ENCODE measurements at places on chromosomes 11 and 22. TPM values are rescaled to one million over a fixed set of nuclear protein-coding genes. Genes with fewer than 3 reads are reported as not detected.

- no peak for DNase-seq
Observed at GRCh38 chr11:45500451-45500850, 165.0 kb downstream of the CHST1 start.

DNA sequence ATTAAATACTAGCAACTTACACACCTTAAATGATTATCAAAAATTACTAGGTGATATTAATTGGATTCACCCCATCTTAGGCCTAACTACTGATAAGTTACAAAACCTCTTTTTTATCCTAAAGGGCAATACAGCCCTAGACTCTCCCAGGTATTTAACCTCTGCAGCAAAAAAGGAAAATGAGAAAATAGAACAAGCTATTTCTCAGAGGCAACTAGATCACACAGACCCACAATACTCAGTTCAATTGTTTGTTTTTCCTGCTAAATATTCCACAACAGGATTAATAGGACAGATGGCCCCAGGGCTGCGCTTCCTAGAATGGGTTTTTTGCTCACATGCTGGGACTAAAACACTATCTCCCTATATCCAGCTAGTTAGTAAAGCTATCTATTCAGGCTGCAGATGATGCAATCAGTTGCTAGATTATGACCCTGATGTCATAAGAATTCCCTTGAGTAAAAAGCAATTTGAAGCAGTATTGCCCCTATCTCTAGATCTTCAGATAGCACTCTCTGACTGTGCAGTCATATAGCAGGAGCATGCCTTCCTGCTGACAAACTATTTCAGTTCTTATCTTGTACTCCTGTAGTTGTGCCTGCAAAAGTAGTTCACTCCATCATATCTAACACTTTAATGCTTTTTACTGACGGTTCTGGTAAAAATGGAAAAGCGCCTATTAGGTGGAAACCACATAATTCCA lies 1595.5 kb upstream of the TENM4 start:
- no peak for DNase-seq

- no peak for DNase-seq
Observed at GRCh38 chr11:27621405-27622161, 78.7 kb downstream of the BDNF start.

The TIRAP gene
- 16.6 TPM for total RNA-seq

The LINC01488 gene
- total RNA-seq = not detected

DNA sequence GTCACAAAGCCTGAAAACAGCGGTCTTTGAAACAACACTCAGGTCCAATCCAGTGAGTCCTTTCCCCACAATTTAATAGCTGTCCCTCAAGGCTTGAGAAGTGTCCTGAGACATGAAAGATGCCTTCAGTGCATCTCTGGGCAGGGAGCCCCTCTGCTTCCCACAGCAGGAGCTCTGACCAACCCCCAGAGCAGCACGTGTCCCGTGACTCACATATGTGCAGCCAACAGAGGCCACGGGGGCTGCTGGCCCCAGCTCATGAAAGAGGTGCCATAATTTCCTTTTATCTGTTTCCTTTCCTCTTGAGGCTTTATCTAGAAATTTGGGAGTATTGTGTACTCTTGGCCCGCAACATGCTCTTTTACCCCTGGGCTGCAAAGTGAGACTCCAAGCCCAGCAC lies 33.2 kb upstream of the LMO1 start:
- DNase-seq = no peak

The DDI1 gene
- not detected for total RNA-seq

DNA sequence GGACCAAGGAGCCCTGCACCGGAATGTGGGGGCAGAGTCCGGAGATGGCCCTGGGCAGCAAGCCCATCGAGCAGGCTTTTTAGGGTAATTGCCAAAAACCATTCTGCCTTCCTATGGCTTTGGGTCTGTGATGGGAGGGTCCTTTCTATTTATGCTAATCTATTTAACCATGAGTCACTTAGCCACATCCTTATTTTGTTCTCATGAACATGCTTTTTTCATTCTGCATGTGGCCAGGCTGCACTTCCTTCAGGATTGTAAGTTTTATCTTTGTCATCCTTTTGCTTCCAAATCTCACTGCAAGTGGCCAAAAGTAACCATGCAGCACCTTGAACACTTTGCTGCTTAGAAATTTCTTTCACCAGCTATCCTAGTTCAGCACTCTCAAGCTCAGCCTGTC lies 88.3 kb downstream of the EFCAB6 start:
- no peak for DNase-seq

DNA sequence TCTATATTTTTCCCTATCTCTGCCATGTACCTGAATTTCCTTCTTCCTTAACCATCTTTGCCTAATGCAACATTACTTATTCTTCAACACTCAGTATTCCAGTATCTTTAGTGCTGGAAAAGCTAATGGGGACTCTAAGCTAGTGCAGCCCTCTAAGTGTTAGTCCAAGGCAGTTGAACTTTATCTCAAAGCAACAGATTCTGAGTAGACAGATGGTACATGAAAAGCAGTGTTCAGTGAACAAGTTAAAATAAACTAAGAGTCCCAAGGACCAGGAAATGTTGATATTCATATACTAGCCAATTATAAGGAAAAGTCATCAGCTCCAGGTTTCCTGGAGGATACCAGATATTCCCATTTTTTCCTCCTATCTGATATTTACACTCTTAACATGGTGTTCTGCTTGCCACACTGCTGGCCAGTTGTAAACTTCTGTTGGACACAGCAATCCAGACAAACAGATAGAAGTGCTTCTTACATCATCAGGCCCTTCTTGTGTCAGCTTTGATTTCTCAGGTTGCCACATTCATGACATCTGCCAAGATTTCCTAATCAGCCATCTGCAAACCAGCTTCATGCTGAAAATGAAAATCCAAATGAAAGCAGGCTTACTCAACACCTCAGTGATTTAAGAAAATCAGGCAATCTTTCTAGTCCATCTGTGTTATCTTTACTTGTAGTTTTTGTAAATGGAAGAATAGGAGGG lies 255.9 kb upstream of the POU2AF2 start:
- no peak for DNase-seq

GRCh38 chr11:61509043-61510029 lies 787 bp downstream of the LRRC10B start:
- peak; percentile 46 for DNase-seq

DNA sequence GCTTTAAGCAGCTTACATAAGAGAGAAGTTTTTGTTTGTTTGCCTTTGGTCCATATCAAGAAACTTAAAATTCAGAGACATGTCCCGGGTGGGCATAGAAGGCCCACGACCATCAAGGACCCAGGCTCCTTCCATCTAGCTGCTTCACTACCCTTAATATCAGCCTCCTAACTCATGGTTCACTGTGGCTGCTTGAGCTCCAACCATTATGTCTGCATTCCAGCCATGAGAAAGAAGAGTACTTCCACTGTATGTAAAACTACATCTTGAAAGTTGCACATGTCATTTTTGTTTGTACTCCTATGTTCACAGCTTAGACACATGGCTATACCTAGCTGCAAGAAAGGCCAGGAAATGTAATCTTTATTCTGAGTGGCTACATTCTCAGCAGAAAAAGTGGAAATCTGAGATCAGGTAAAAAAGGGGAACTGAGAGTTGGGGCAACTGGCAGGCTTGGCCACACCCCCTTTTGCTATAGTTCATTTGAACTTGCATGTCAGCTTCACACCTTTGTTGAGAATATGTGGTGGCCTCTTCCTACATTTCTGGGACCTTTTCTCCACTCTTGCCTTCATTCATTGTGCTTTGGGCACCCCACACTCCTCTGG lies 81.3 kb upstream of the TP53I11 start:
- DNase-seq = no peak

DNA sequence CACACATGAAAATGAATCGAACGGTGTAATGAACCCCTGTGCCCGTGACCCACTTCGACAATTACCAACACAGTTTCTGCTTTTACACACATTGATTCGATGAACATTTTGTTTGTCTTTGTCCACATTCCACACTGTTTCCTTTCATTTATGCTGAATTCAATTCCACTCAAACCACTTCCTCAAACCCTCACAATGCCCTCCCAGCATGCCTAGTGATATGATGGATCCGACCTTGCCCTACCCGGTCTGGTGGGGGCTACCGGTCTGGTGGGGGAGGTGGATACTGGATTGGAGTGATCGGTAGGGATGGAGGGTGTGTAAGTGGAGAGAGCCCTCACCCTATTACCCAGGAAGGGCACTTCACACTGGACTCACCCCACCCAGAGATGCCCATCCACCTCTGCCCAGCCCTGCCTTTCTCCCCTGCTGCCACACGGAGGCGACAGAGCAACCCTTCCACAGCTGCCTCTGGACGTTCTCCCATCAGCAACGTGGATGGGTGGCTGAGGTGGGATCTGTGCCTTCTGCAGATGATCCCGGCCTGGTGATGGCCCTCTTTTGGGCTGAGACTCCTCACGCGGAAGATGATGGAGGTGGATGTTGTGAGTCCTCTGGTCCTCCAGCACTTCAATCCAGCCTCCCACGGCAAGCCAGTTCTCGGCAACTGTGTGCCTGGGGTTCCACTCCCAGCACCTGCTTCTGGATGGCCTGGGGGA lies 33.0 kb upstream of the P2RY2 start:
- DNase-seq = peak; percentile 65

DNA sequence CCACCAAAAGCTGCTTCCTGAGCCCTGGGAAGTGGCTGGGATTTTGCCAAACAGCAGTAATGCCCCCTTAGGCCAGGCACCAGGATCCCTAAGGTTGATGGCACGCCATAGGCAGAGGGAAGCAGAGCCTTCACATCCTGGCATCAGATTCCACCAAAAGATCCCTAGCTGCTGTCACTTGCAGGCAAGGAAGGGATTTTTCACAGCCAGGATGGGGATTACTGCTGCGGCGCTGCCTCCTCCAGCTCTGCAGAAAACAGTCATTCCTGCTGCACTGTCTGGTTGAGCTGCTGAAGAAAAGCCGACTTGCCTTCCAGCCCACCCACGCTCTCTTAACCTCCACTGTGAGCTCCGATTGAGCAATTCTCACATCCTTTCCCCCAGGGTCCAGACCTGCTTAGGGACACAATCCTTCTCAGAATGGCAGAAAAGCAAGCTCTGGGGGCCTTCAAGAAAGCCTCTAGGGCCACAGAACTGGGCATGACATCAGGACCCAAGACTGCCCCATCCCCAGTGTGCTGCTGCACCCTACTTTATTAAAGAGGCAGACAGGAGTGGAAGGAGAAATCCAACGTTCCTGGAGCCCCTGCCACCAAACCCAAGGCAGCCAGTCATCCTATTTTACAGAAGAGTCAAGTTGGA lies 19.9 kb downstream of the SYN3 start:
- DNase-seq = no peak

The RIMBP3C gene
- not detected for total RNA-seq

DNA sequence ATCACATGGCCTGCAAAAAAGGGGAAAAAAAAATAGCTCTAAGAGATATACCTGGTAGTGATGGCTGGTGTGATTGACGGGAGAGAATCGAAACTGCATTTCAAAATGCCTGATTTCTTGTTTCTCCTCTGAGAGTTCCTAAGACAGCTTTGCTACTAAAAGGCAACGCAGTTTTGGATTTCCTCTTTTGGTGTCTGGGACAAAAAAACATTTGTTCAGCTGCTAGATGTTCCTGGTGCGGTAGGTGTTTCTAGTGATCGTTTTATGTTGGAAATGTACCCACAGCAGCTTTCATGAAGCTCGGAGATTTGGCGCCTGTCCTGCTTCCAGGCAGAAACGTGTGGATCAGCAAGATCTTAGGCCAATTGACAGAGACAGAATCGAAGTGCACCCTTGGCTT lies 18.1 kb downstream of the P2RX3 start:
- DNase-seq = no peak

- DNase-seq = no peak
Observed at GRCh38 chr11:62401811-62402210, 17.0 kb upstream of the SCGB1A1 start.

The TUB gene
- not detected for total RNA-seq

GRCh38 chr22:20396639-20397038 lies 2.7 kb downstream of the ZNF74 start:
- no peak for DNase-seq

- peak; percentile 75 for DNase-seq
Observed at GRCh38 chr11:61816736-61817455, at the start of gene FADS1. Gene FADS1 (minus strand): TSS chr11:61817003. CDS start chr11:61816929, 74 bp downstream.

The MPZL3 gene
- total RNA-seq = 2.9 TPM

DNA sequence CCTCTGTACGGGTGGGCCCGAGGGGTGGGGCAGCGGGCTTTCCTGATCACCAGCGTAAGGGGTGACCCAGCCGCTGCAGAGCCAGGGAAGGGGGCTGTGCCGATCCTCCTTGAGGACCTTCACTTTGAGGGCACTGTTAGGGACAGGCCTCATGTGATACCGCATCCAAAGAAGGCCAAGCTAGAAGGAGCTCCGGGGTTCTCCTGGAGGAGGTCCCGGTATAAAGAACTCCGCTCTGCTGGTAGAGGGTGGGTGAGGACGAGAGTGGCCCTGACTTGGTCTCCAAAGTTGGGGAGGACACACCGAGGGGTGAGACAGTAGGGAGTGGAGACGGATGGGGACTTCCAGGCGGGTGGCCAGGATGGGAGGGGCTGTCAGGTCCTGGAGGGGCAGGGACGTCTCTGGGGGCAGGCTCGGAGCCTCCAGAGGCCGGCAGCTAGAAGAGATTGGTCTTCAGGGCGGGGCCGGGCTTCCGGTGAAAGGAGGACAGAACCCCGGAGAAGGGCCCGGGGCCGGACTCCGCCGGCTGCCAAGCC lies 4.6 kb downstream of the PHOX2A start:
- no peak for DNase-seq

The NDUFS3 gene
- total RNA-seq = 102 TPM

DNA sequence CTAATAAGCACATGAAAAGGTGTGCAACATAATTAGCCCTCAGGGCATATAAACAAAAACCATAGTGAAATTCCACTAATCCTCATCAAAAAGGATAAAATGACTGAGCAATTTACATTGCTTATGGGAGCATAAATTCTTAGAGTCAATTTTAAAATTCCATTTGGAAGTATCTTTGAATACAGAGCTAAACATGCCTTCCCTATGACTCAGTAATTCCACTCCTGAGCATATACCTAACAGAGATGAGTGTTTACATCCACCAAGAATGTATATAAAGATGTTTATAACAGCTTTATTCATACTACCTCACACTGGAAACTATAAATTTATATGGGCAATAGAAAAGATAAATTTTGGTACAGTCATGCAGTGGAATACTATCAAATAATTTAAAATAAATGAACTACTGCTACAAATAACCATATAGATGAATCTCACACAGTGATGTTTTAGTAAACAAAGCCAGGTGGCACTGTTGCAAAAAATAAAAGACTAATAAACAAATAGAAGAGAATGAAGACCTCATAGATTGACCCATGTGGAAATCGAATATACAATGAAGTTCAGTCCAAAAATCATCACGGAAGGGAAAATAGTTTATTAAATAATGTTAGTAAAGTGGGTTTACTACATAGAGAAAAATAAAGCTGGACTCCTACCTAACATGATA lies 8.2 kb upstream of the OR2D2 start:
- no peak for DNase-seq

The ACP2 gene
- 18.7 TPM for total RNA-seq

Data from activated B cell treated with CpG ODN at 0.5 μM for 24 hours (primary cell).